Activated CD8-positive, alpha-beta T cell treated with anti-CD3 and anti-CD28 coated beads, Interleukin-2, amount 10 ng/mL, durations not matched to agents 7 days and 5 days (primary cell): ENCODE measurements at places on chromosomes 12 and 14. TPM values are rescaled to one million over a fixed set of nuclear protein-coding genes. Genes with fewer than 3 reads are reported as not detected.
A peak's percentile ranks its signal among the peaks of the same experiment; 100 is the strongest.

TMEM121 gene
- total RNA-seq = 8.6 TPM

SYT1 gene
- total RNA-seq = not detected

- DNase-seq = peak; percentile 24
These were observed 207.9 kb downstream of the SYNE2 start for GRCh38 chr14:64060648-64061096.

SVOP gene
- total RNA-seq = not detected

GRCh38 chr12:92973614-92974013 lies 44.5 kb upstream of the EEA1 start:
- no peak for DNase-seq

DNA sequence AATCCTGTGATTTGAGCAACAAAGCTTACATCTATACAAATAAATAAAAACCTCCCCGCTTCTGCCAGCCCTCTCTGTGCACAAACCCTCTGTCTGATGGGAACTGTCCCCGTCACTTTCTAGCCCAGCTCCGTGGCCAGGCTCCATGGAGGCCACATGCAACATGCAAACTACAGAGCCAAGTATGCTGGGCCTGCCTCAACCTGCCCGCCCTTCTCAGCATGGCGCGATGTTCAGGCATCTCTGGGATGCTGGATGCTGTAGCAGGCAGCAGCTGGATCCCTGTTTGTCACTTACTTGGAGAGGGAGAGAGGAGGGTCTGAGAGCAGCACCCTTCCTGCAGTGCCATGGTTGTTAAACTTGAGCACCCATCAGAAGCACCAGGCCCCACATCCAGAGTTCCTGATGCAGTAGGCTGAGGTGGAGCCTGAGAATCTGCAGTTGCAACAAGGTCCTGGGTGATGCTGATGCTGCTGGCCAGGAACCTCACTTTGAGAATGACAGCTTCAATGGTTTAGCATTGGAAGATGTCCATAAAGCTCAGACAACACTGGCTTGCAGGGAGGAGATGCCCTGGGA lies 32.4 kb downstream of the CLMN start:
- no peak for DNase-seq

LRRIQ1 gene
- not detected for total RNA-seq

DNA sequence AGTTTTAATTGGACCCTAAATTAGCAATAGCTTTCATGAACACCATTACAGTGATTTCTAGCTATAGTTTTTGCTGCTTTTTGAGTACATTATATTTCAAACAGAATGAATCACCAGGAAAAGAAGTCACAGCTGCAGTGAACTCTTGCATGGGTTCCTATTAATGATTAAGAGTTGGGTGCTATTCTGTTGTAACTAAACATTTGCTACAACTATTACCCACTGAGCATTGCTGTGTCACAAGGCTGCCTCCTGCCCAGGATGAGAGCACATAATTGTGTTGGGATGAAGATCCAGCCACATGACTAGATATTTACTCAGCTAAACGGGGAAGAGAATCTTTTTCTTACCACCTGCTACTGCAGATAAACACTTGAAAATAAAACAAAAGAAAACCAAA lies 152.7 kb downstream of the GXYLT1 start:
- no peak for DNase-seq

GRCh38 chr14:59225281-59225680 lies 36.8 kb downstream of the DAAM1 start:
- no peak for DNase-seq

DNA sequence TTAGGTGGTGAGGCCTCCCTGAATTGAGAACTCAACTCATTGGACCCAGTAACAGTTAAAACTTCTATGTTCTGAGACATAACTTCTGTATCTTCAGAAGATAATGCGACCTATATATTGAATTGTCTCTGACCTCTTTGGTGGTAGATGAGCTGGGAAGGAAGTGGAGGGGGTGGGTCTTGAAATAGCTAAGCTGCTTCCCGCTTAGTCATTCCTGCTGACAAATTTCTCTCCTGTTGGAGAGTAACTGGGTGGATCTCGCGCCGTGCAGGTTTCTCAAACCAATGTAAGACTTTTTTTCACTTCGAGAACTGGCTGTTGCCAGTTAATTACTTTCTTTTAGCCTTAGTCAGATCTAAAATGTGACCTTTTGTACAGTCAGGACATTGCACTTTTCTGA lies 100.8 kb downstream of the PPHLN1 start:
- DNase-seq = no peak

DNA sequence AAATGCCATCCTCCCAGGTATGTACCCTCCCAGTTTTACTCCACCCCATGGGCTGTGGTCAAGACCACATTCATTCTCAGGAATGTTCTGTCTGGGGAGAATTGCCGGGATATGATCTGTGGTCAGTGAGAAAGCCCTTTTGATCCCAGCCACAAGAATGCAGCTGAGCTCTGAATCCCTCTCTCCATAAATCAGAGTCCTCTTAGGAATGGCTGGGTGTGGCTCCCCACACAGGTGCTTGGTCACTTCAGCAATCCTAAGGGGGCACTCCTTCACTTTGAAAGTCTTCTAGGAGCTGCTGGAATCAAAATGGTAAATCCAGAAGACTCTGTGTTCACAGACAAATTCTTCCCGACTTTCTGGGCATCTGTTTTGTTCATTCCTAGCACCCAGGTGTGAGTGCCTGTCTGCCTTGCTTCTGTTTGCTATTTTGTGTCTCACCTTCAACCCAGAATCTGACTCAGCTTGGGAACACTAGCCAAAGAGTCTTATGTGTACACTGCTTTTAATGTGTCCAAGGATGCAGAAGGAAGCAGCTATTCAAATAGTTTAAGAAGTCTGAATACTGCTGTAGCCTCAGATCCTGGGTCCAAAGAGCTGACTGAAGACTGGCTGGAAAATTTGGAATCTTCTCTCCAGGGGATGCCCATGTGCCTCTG lies 144.6 kb upstream of the CDKN3 start:
- no peak for DNase-seq

DNA sequence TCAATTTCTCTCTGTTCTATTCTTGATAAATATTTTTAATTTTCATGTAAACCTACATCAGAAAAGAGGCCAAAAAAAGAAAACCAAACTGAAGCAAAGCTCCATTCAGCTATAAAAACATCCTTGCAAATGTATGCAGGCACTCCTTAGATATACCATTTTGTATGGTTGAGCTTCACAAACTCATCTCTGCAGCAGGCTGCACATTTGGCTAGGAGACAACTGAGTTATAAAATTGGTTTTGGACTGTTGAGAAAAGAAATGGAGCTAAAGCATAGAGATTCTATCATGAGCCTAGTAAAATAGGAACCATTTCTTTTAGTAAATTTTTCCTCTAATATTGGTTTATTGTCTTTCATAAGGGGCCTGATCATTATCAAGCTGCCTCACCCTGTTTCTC lies 156.4 kb downstream of the SYT1 start:
- DNase-seq = no peak

DNA sequence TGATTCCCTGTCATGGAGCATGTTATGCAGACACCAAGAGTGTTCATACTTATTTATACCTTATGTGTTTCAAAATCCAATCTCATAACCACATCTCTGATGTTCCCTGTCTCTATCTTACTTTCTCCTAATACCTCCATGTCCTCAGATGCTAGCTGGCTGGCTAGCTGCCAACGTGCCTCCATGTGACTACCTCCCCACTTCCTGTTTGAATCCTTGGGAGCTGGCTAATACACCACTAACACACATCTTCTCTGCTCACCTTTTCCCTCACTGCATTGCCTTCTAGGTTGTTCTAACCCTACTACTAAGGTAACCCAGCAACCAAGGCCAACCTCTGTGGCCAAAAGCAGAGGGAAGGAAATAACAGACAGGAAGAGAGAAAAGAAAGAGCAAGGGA lies 27.3 kb downstream of the TTC5 start:
- no peak for DNase-seq

DNAJC22 gene
- total RNA-seq = 0.29 TPM

MYF5 gene
- not detected for total RNA-seq

- no peak for DNase-seq
These were observed 72.0 kb downstream of the PAPOLA start for GRCh38 chr14:96574171-96574632.

- DNase-seq = no peak
These were observed 171.5 kb downstream of the NUAK1 start for GRCh38 chr12:105967038-105967776.

- DNase-seq = no peak
These were observed 80.3 kb downstream of the PRMT8 start for GRCh38 chr12:3571323-3571722.

- no peak for DNase-seq
These were observed 468.4 kb upstream of the FOXG1 start for GRCh38 chr14:28298156-28298555.

WSCD2 gene
- total RNA-seq = not detected

BLOC1S1 gene
- 156 TPM for total RNA-seq

- no peak for DNase-seq
These were observed 24.1 kb downstream of the ANKRD13A start for GRCh38 chr12:110023059-110023980.

GRCh38 chr12:72178871-72179270 lies 93.3 kb upstream of the TRHDE start:
- no peak for DNase-seq
